Posterior cingulate gyrus (tissue), 11 donors: ENCODE measurements at places on chromosomes 13 and 19.

DNA sequence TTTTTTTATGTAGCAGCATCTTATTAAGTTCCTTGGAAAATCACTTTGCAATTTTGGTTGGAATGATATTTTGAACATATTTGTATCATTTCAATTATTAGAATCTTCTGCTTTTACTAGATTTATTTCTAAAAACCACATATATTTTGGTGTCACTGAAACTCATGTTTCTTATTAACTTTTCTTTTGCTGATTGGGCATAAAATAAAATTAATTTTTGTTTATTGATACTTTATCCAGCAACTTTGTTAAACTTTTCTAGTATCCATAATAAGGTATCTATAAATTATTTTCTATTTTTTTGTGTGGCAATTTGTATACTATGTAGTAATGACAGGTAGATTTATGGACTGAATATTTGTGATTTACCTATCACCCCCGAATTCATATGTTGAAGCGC lies 556.4 kb upstream of the ATXN8OS start:
- no peak for DNase-seq

GRCh38 chr19:46603195-46603637 lies 2.1 kb downstream of the CALM3 start:
- no peak for DNase-seq

DNA sequence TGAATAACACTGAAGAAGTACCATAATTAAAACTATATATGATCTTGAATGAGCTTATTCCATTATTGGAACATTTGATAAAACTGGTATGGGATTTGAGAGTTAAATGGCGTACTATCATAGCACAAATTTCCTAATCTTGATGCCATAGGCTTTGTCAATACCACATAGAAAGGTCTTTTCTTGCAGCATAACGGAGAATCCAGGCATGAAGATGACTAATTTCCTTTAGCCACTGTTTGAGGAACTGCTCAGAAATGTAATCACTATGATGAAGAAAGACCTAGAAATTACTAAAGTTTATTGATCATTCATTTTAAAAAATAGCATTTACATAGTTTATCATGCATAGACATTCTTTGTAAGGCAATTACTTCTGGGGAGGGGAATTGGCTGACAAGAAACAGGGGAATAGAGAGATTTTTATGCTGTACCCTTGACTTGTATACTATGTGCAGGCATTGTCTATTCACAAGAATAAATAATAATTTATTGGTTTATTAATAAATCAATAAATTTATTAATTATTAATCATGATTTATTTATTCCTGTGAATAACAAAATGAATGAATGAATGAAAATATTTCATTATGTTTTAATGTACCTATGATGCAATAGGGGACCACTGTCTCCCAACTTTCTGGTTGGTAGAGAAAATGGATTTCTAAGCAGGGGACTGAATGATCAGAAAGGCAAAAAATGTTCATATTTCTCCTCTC lies 2676.6 kb downstream of the PCDH9 start:
- no peak for DNase-seq

DNA sequence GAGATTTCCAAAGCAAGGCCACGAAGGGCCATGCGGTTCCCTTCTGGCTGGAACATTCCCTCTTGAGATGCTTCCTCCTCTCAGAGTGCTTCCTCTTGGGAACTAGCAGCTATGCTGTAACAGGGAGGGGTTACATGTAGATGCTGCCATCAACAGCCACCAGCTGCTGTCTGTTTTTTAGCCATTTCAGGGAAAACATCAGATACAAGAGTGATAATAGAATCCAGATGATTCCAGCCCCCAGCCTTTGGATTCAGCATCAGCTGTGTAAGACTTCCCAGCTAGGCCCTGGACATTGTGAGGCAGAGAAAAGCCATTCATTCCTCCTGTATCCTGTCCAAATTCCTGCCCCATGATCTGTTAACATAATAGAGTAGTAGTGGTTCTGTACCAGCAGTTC lies 8.2 kb upstream of the ZNF177 start:
- DNase-seq: no peak

DNA sequence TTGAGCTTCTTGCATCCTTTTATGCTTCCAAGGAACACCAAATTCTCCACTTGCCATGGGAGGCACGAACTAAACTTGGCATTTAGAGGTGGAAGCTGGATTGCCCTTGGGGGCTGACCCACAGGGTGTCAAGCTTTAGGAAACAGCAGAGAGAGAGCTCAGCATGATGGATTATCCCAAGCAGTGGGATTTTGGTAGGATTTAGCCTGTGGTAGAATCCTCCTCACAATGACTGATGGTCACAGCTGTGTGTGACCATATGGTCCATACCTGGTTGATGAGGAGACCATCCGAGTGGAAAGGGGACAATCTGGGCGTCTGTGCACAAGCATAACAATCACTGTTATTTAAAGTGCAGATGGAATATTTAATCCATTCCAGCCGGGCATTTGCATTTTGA lies 40.1 kb upstream of the PSG9 start:
- no peak for DNase-seq

GRCh38 chr13:99040536-99041131 lies 62.8 kb upstream of the DOCK9 start:
- no peak for DNase-seq

DNA sequence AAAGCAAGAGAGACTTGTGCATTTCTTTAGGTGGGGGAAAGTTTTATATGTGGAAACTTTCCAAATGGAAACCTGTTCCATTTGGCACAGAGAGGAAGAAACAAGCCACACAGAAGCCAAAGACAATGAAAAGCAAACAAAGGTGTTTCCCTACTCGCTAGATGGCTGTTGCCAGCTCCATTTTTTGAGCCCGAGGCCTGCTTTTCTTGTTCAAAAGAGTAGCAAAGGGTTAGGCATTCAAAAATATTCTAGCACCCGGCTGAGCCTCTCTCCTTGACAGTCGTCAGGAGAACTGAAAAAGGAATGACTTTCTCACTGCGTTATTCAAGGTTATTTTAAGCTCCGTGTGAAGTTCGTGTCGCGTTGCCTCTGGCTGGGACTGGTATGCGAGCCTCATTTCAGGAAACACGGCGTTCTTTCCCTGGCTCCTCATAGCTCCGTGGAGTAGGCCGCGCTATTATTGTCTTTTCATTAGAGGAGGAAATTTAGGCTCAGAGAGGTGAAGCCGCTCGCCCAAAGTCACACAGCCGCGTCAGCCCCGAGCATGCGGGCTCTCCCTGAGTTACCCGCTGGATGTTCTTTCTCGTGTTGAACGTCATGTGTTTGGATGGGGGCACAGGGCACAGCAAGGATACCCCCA lies 7.6 kb downstream of the TRPM4 start:
- DNase-seq: no peak
